ENCODE measurements at places on chromosomes 5 and 9.

DNA sequence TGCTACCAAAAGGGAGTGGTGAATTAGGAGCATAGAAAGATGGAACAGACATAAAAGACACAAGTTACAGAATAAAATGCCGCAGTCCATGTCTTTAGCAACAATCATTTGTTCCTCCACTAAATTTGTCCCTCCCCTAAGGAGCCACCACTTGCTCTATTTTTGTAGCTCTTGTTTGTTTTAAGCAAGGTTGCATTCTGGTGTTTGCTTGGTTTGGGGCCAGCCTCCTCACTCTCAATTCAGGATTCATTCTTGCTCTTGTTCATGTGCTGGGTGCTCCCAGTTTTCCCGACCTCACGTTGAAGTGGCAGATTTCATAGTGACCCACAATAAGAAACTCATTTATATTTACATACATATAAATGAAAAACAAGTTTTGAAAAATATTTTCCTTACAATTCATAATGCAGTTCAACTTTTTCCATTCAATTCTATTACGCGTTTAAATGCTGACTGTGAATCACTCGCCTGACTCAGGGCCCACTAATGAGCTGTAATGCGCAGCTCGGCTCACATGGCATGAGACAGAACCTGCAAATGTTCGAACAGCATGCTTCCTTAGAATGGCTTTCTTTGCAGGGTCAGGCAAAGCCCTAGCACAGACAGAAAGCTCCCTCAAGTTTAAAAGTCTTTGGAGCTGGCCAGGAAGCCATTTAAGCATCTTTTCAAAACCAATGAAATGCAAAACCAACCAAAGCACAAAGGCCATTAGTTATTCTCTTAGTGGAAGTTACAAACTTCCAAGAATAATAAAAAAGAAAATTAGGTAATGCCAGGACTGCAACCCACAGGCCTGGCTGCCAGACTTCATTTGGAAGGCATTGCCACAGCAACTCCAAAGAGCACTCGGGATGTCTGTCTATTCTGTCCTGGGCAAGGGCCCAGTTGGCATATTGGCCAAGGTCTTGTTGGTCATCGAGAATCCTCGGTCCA lies 41.7 kb downstream of the RETREG1 start:
- DNase-seq: no peak

- DNase-seq: no peak
Measured at GRCh38 chr5:169811023-169811422, 169.3 kb downstream of the INSYN2B start.

DNA sequence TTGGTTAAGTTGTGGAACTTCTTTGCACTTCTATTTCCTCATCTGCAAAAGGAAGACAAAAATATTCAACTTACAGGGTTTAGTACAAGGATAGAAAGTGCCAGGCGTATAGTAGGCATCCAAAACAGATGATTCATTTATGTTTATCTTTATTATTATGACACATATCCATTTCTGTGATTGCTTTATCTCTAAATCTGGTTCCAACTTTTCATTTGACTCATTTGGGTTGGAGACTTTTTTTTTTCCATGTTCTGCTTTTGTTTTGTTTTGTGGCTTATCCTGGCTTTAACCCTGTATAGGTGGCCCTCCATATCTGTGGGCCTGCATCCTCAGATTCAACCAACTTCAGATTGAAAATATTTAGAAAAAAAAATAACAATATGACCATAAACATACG lies 186.7 kb upstream of the SLC24A2 start:
- no peak for DNase-seq

DNA sequence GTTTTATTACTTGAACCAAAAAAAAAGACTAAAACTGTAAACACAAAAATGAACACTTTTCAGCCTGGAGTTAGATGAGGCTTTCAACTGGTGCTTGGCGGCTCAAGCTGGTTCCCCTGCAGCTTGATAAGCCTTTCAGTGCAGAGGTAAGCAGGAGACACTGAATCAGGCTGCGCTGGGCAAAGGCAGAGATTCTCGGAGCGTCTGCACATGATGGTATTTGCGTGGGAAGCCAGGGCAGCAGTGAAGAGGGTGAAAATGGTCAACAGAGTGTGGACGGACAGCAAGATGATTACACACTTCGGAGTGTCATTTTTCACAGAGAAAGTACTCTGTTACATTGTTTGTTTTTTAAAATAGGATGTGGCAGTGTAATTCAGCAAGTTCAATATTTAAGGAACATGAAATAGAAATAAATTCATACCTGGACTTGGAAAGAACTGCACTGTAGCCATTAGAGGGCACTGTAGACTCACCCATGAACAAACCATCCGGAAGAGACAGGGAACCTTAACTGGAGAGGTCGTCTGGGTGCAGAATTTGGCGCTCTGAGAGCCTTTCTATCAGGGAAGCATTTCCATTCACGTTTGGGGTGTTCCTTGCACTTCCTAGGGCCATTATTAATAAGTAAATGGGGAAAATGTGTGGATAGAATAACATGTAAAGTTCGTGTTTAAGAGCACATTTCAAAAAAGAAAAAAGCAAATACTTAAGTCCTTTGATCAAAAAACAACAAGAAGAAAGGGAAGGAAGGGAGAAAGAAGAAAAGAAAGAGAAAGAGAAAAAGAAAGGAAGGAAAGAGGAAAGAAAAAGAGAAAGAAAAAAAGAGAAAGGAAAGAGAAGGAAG lies 69.8 kb downstream of the ICE1 start:
- no peak for DNase-seq

DNA sequence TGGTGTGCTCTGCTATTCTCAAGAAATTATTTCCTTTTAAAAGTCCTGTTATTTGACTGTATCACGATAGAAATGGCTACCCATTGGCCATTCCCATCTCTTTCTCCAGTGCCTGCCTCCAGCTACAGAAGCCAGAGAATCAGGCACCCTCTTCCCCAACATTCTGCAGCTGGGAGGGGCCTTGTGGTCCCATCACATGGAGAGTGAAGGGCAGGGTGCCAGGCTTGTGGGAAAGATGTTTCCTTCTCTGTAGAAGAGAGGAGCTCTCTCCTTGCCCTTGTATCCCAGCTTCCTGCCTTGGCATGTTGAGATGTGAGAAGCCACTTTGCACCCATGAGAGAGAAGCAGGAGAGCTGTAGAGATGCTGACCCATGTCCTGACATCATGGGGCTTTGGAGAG lies 465.0 kb downstream of the MTRR start:
- no peak for DNase-seq

- DNase-seq: no peak
Measured at GRCh38 chr5:149160291-149160787, 19.0 kb downstream of the ABLIM3 start.

GRCh38 chr9:96299823-96300222 lies 2.2 kb downstream of the HSD17B3 start:
- no peak for DNase-seq

DNA sequence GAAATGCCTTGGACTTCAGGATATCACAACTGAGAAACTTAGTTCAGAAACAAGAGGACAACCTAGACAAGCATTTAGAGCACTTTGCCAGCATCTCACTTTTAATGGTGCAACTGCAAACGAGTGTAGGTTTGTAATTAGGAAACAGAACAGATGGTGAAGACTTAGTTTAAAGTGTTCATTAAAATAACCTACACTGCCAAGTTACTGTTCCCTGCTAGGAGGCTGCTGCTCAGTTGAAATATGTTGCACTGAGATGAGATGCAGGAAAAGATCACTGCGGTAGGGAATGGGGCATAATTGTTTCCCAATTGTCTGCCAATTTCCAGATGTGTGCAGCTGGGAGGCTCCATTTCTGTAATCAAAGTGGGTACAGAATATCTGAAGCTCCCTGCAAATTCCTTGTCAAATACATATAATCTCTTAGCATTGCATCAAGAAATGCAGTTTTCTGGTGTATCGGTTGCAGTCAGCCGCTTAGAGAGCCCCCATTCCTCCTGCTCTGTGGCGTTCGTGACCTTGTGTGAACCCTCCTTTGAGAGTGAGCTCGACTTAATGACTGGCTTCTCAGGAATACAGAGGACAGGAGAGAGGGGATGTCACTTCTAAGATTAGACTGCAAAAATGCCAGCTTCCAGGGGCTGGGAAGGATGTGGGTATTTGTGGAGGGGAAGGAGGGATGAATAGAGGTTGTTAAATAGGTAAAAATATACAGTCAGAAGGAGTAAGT lies 448.9 kb downstream of the MED10 start:
- no peak for DNase-seq

DNA sequence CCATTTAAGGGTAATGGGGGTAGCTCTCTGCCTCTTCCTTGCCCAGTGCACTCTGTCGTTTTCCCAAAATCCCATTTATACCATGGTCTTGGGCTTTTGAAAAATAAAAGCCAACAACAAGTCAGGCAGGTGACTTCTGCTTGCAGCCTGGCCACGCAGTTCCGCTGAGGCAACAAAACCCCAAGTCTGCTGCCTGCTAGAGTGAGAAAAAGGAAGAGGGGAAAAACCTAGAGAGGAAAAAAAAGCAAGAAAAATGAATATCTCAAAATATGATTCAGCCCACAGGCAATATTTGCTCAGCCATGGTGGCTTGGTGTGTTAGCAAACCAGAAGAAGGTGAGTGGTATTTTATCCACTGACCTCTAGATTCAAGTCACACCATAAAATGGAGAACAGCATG lies 148.2 kb upstream of the FSTL4 start:
- no peak for DNase-seq

DNA sequence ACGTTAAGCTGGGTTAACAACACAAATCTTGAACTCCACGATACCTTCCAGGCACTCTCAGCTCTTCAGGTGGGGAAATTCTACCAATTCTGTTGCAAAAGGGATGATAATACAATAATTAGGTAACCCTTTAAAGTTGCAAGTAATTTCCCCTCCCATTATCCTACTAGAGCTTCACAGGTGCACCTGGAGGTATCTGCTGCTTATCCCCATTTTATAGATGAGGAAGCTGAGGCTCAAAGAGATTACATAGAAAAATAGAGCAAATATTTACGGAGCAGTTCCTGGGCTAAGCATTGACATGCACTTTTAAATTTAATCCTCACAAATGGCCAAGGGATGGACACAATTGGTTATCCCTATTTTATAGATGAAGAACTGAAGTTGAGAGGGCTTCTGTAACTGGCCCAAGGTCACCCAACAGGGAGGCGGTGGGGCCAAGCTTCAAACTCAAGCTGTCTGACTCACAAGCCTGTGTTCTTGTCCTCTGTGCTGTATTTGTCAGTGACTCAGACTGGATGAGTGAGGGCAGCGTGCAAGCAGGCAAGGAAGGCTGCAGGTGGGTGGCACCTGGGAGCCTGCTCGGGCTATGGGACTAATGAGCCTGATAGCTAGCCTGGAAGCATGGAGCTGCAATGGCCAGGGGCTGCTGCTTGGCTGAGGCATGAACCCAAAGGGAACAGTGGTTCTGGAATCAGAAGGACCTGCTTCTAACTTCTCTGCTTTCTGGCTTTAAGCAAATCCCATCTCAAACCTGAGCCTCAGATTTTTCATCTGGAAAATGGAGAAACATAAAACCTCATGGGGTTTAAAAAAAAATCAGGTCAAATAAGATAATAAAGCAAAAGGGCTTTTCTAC lies 105.5 kb downstream of the PDE6A start:
- no peak for DNase-seq

GRCh38 chr9:127539259-127539981 lies 72.7 kb upstream of the STXBP1 start:
- no peak for DNase-seq

DNA sequence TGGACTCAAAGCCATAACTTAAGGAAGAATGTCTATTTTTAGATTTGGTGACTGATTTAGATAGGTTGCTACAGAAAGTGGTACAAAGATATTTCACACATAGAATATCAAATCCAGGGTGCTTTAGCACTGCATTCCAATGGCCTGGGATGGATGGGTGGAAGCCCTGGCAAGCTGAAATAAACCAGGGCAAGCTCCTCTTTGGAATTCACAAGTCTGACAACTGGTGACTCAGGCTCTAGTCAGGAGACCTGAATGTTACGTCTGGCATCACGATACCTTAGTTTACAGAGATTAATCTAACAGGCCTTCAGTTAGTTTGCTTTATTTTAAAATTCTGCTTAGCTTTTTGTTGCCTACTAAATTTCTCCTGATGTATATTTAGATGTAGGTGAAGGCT lies 144.0 kb downstream of the TMC1 start:
- DNase-seq: no peak

All from stimulated activated CD8-positive, alpha-beta memory T cell treated with anti-CD3 and anti-CD28 coated beads, Interleukin-4, amount 100 ng/mL, for 1 hour (primary cell).